NCI-H748 treated with DMSO at 0.1 percent for 48 hours (cell line): ENCODE measurements at places on chromosomes 7 and 10.
A peak's percentile ranks its signal among the peaks of the same experiment; 100 is the strongest.

- no peak for DNase-seq
Measured at GRCh38 chr7:4186513-4186780, 495.6 kb upstream of the FOXK1 start.

DNA sequence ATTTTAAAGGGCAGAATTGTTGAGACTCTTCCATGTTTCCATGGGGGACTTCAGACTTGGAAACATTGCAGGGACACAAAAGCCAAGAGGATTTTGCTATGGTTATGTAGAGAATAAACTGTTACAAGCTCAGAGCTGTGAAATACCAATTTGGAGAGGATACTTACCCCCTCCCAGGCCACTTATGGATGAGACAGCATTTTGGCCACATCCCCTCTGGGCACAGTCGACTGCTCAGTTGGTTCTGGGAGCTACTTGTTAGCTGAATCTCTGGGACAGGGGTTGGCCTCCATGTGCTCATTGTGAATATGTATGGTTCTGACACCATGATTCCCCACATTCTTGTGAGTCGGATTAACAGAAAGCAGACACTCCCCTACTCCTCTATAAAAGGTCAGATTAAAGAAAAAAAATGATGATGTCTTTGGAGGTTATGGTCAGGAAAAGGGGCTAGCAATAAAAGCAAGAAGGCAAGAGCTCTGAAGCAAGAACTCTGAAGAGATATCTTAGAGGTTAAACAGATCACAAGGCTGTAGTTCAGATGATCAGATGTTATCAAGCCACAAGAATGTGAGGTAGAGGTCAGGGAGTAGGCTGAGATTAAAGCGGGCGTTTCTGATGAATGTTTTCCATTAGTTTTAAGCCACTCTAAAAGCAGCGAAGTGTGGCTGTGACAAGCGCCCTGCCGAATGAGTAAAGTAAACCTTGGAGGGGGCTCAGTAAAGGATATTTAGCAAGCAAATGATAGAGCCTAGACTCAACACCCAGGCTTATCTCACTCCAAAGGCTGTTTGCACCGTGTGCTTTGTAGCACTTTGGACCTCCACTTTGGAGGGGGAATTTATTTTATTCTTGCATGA is 17.2 kb downstream of the STAMBPL1 start:
- DNase-seq: no peak

- DNase-seq: no peak
Measured at GRCh38 chr10:8230902-8231301, 176.4 kb downstream of the GATA3 start.

DNA sequence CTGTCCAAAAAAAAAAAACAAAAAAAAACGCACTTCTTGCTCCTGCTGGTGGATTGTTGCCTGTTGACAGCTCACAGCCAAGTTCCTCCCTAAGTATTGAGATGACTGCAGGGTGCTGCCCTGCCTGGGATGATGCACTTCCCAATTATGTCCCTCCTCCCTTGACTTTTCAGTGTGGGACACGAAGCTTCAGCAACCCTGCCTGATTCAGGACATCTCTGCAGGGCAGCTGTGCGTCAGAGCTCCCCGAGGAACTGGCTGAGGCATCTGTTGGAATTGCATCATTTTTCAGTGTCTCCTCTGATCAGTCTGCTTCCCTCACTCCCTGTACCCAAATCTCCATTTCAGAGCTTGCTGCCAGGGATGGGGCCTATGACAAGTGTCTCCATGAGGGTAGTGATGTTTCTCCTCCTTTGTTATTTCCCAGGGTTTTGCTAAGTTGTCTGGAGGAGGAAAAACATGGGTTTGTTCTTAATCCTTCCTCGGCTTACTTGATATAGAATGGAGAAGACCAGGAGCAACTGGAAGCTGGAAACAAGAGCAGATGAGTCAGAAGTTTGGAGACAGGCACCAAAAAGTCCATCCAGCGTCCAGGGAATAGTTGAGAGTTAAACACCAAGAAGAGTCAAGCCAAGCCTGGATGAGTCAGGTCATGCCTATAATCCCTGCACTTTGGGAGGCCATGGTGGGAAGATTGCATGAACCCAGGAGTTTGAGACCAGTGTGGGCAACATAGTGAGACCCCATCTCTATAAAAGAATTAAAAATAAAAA is 355.1 kb downstream of the GALNT17 start:
- no peak for DNase-seq

GRCh38 chr7:17302575-17303142 is 4.2 kb downstream of the AHR start:
- peak; percentile 40 for DNase-seq

DNA sequence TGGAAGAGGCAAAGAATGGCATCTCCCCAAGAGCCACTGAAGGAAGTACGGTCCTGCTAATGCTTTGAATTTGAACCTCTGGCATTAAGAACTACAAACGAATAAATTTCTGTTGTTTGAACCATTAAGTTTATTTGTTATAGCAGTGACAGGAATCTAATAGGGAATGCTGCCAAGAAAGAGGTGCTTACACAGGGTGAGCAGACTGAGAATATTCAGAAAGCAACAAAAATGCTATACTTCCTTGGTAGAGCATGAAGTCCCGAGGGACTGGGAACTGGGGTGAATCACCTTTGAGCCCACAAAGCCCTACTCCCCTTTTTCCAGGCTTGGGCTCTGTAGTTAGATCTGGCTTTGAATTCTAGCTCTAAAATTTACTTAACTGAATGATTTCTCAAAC is 45.0 kb downstream of the PANK1 start:
- no peak for DNase-seq

- DNase-seq: no peak
Measured at GRCh38 chr7:513521-514166, 6.0 kb downstream of the PDGFA start.

- no peak for DNase-seq
Measured at GRCh38 chr7:43694399-43694748, 34.9 kb downstream of the COA1 start.

DNA sequence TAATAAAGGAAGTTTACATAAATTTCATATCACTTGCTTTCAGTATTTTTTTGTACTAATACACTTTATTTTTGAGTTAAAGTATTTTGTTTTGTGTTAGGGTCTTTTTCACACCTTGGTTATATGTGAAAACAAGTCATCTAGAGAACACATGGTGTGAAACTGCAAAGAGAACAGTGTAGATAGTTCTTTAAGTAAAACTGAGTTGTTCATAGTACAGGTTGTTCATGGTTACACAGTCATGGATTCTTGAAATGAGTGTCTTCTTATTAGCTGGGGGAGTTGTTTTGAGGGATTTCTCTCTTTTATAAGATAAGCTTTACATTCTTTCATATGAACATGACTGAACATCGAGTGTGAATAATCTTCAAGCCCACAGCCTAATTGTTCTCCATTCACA is 244.2 kb downstream of the THSD7A start:
- DNase-seq: no peak

DNA sequence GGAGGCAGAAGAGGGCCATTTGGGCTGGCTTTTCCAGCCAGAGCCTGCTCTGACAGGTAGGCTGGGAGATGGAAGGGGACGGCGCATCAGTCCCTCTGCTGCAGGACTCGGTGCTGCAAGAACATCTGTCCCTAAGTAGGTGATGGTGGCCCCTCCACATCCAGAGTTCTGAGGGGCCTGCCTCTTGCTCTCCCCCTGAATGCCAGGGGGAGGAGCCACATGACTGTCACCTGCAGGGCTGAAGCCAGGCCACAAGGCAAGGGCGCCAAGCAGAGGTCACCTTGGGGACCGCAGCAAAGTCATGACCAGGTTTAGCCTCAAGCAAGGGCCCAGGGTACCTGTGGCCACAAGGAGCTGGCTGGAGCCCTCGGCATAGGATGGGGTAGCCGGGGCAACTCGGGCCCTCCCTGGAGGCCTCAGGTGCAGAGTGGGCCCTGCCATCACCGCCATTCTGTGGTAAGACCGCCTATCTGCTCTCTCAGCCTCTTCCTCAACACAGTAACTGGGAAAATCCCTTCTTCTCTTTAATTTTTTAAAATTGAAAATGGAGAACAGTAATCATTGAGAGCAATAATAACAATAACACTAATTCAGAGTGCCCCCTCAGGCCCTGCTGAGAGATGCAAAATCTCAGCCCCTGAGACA is 99.3 kb downstream of the FAM53B start:
- no peak for DNase-seq

GRCh38 chr10:57716884-57717283 is 550.8 kb downstream of the IPMK start:
- DNase-seq: no peak

GRCh38 chr10:114806562-114807391 is 14.8 kb upstream of the FHIP2A start:
- no peak for DNase-seq

GRCh38 chr7:134900166-134900982 is 85.9 kb upstream of the AGBL3 start:
- DNase-seq: no peak

DNA sequence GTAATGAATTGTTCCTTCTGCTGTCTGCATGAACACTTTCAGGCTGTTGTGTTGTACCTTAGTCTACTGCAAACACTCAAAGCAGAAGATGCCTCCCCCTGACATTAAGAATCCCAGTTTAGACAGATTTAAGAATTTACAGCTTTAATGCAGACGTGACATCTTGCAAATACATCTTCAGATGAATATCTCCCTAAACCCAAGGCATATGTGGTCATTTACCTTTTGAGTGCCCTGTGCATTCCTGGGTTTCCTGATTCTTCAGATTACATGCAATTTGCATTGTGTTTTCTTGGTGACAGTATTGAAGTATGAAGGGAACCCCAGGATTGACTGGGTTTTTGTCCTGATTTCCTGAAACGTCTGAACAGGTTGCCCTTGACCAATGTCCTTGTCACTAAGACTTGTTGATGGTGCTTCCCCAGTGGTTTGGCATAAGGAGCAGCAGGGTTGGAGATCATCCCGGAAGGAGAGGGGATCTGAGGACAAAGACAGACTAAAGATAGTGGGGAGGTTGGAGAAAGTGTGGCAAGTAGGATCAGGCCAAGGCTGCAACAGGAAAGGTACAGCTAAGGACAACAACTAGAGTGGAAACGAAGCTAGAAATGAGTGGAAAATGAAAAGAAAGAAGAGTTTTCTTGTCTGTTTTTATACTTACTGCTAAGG is 123.8 kb upstream of the RHOBTB1 start:
- no peak for DNase-seq

- no peak for DNase-seq
Measured at GRCh38 chr7:142477079-142477651, 219.3 kb upstream of the PRSS58 start.

GRCh38 chr10:79242620-79243152 is 104.6 kb upstream of the PPIF start:
- peak; percentile 47 for DNase-seq

DNA sequence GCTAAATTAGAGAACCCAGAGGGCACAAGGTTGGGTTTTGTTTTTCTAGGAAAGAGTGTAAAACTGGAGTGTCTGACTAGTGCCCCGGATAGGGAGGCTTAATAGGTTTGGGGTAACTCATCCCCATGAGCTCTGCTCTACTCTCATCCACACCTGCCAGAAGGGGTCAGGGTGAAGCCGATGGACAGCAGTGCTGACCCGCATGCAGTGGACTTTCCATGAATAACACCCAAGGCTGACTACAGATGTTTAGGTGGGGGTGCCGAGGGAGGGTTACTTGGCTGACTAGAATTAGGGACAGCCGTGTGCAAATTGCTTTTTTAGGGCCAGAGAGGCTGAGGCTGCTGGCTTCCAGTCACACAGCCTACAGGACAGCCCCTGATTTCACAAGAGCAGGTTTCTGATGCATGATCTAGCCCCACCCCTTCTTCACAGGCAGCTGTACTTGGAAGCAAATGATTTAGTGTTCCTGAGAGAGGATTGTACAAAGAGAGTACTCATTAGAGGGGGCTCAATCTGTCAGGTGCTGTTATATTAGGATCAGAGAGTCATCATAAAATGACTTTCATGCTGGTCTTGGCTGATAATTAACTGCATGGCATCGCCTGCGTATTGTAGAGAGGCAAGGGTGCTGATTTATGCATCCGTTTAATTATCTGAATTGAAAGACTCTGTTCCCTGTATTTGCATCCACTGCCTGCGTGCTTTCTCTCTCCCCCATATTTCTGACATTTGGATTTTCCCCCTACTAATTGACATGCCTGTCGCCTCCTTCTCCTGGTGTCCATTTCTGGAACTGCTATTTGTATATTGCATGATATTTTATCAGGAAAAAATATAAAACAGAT is 9.5 kb downstream of the INHBA start:
- no peak for DNase-seq

GRCh38 chr10:70662362-70663220 is 9.7 kb upstream of the ADAMTS14 start:
- no peak for DNase-seq

DNA sequence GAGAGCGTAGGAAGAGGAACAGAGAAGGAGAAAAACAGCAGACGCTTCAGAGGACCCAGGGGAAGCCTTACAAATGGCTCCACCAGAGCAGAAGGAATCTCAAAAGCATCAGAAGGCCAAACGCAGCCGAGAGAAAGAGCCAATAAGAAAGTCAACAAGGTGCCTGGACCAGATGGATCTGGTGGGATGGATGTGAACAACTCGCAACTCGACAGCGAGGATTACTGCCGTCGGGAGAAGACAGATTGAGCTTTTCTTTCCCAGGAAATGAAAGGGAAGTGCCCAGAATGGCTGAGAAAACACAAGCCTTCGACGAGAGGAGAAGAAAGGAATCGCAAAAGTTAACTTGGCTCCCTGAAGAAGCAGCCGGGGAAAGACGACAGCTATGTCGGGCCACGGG is 132.8 kb upstream of the MGMT start:
- DNase-seq: no peak

GRCh38 chr7:142785841-142786250 is 15.1 kb downstream of the PRSS2 start:
- no peak for DNase-seq

DNA sequence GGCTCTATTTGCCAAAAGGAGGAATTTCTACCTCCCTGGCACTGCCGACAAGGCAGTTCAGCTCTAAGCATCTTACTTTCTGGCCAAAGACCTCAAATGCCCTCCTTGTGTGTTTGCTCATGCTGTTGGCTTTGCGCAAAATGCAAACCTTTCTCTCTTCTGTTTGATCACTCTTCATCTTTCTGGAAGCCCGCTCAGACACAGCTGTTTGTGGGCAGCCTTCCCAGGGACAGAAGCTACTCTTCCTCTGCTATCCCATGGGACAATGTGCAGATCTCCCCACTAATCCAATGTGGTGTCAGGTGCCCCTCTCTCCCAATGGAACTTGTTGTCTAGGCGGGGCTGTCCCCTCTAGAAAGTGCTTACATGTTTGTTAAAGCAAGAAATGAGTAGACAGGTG is 278.7 kb downstream of the CCSER2 start:
- no peak for DNase-seq

GRCh38 chr10:51083356-51083853 is 9.1 kb downstream of the PRKG1 start:
- no peak for DNase-seq

- no peak for DNase-seq
Measured at GRCh38 chr10:97063271-97063982, 122.3 kb downstream of the SLIT1 start.

DNA sequence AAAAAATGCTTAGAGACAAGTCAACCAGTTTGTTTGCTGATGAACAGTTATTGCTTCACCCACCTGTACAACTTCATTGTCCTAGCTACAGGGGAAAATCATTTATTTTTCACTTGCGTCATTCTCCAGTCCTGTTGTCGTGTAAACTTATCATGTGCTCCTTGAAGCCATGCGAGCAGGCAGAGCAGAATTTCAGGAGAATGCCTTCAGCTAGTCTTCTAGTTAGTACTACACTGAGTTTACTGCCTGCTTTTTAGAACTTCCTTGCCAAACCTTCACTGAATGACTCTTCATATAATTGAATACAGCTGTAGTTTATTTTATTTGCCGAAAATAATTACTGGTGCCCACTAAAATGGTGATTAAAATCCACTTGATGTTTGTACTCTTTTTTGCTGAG is 15.6 kb downstream of the RPA3 start:
- no peak for DNase-seq

GRCh38 chr7:134083766-134084487 is 43.2 kb upstream of the LRGUK start:
- DNase-seq: no peak
